Retina (tissue), 1 donor: ENCODE measurements at places on chromosomes 7 and 10.

- peak; percentile 60 for DNase-seq
Measured at GRCh38 chr10:125159932-125160855, at the start of gene CTBP2. TSS of gene CTBP2 (minus strand) at chr10:125160563.

DNA sequence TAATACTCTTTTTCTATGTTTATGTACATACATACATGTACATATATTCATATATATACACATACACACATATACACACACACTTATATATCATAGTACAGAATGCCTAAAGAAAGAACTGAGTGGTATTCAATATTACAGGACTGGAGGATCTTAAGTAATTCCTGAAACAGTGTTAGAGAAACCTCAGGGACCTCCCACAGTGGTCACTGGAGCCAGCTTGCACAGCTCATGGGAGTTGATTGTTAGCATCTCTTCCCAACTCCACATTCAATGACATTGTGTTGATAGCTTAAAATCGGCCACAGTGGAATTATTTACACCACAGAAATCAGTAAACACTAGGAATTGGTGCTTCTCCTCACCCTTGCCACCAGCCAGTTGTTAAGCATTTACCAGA, 6.0 kb downstream of the LRRC17 start:
- no peak for DNase-seq

GRCh38 chr7:151666886-151667285, 147.2 kb upstream of the RHEB start:
- no peak for DNase-seq

- no peak for DNase-seq
Measured at GRCh38 chr10:98959379-98959778, 276.3 kb downstream of the HPSE2 start.

GRCh38 chr7:7569615-7570014, 2.9 kb downstream of the MIOS start:
- DNase-seq, result no peak

DNA sequence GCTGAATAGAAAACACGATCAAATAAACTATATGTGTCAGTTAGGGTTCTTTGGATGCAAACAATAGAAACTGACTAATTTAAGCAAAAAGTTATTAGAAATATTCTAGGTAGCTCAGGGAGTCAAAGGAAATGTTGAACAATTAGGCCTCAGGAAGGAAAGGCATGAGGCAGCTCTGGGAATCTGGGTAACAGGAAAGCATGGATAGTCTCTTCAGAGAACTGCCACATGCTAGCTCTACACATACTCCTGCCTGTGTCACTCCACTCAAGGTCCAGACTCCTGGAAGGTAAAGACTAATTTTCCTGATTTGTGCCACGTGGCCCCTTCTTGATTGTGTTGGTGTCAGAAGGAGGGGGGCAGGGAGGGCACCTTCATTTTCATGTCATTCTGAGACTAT, 23.8 kb upstream of the PTTG1IP2 start:
- no peak for DNase-seq

DNA sequence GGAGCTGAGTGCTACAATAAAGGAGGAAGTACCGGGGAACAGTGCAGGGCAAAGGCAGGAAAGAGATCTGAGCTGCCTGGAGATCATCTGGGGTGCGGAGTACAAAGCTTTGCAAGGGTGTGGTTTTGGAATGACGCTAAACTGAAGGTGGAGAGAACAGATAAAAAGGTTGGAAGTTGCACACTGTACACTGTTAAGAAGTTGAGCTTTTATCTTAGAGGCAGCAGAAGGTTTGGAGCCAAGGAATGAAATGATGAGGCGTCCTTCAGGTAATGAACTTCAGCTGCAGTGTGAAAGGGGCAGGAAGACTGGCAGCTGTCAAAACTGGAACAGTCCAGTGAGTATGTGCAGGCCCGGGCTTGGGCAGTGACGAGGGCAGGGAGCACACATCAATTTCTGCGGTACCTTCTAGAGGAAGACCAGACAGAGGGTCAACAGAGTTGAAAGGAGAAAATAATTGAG, 7.2 kb upstream of the ANKRD61 start:
- no peak for DNase-seq

DNA sequence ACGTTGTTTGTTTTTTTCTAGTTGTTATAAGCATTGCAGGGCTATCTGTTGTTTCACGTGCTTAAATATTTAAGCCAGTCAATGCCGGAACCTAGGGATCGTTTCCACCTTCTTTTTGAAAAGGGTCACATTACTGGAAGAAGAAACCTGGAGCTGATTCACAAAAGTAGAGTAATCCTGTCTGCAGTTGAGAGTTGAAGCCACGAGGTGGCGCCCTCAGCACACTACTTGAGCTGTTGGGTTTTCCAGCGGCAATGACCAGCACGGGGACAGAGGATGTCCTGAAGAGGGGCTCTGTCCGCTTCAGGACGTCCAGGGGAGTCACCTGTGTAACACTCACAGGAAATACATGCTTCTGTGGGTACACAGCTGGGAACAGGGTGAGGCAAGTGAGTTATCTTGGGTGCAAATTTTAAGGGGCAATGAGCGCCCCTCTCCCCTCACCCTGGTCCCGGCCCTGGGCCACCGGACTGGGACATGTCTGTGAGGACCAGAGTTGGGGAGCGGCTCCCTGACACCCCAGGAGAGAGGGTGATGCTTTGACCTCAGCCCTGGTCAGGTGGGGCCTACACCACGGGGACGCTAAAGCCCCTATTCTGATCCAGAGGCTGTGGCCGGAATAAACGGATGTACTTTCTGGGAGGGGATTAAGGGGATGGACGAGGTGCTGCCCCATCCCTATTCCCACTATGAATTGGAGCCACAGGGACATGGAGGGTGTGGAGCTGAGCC, 26.3 kb upstream of the WDFY4 start:
- DNase-seq, result peak; percentile 80

DNA sequence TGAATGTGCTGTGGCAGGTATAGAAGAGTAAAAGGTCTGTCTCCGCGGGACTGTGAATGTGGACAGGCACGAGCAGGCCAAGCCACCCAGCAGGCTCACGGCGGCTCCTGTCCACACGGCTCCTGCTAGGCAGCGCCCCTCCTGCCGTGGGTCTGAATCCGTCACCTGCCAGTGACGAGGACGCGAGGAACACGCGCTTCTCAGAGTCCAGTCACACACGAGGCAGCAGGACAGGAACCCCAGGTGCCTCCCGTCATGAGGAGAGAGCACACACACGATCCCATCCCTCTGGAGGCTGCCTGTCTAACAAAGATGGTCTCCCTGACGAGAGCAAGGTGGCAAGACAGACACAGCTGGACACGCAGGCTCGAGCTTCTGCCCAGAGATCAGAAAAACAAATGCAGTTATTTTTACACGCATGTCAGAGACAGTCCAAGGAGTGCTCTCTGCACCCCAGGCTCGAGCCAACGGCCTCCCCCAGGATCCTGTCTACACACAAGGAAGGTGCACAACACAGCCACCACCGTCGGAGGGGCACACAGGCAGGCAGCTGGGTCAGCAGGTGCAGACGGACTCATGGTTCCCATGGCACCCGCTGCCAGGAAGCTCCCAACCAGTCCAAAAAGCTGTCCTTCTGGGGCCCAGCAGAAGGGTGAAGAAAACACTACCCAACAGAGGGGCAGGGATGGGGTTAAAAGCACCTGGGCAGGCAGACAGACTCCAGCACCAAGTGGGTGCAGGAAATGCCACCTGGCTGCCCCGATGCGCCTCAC, 103.2 kb downstream of the MAD1L1 start:
- no peak for DNase-seq

- DNase-seq, result no peak
Measured at GRCh38 chr10:61471491-61471890, 18.3 kb upstream of the TMEM26 start.

GRCh38 chr7:127404286-127405072, 12.0 kb upstream of the ZNF800 start:
- DNase-seq, result no peak

- DNase-seq, result no peak
Measured at GRCh38 chr10:131909014-131909808, 8.4 kb downstream of the PPP2R2D start.

DNA sequence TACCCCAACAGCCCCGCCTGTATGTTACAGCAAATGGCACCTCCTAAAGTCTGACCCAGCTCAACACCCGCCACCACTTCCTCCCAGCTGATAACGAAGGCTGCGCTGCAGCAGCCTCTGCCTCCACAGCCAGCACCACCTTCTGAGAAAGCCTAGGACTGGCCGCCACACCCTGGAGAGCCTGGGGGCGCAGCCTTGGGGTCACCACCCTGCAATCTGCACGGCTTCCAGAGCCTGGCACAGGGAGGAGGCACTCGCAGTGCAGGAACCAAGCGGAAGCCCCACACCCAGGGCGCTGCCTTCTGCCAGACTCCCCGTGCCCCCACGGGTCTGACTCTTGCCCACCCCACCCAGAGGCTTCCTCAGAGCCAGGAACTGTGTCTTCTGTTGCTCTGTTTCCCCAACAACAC, 112.5 kb downstream of the MAD1L1 start:
- DNase-seq, result no peak

GRCh38 chr7:149735181-149735602, 38.2 kb downstream of the ZNF467 start:
- no peak for DNase-seq

GRCh38 chr10:43292755-43293676, 26.2 kb upstream of the RASGEF1A start:
- peak; percentile 72 for DNase-seq

DNA sequence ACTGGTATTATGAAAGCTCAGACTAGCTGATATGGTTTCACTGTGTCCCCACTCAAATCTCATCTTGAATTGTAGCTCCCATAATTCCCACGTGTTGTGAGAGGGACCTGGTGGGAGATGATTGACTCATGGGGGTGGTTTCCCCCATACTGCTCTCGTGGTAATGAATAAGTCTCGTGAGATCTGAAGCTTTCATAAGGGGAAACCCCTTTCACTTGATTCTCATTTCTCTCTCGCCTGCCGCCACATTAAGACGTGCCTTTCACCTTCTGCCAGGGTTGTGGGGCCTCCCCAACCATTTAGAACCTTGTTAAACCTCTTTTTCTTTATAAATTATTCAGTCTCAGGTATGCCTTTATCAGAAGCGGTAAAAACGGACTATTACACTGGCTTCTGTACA, 40.3 kb downstream of the COL13A1 start:
- DNase-seq, result no peak

GRCh38 chr10:79349766-79350406, 2.6 kb downstream of the PPIF start:
- DNase-seq, result no peak

- no peak for DNase-seq
Measured at GRCh38 chr7:42673951-42674350, 237.9 kb downstream of the C7orf25 start.

DNA sequence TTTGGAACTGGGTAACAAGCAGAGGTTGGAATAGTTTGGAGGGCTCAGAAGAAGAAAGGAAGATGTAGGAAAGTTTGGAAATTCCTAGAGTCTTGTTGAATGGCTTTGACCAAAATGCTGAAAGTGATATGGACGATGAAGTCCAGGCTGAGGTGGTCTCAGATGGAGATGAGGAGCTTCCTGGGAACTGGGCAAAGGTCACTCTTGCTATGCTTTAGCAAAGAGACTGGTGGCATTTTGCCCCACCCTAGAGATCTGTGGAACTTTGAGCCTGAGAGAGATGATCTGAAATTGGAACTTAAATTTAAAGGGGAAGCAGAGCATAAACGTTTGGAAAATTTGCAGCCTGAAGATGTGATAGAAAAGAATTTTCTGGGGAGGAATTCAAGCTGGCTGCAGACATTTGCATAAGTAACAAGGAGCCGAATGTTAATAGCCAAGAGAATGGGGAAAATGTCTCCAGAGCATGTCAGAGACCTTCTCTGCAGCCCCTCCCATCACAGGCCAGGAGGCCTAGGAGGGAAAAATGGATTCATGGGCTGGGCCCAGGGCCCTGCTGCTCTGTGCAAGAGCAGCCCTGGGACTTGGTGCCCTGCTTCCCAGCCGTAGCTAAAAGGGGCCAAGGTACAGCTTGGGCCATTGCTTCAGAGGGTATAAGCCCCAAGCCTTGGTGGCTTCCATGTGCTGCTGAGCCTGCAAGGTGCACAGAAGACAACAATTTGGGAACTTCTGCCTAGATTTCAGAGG, 3.6 kb downstream of the PDSS1 start:
- DNase-seq, result no peak

GRCh38 chr10:20142311-20142710, 326.1 kb downstream of the PLXDC2 start:
- no peak for DNase-seq

- DNase-seq, result no peak
Measured at GRCh38 chr10:103479135-103479534, at the start of gene CALHM3. TSS of gene CALHM3 (minus strand) at chr10:103479240. CDS start at chr10:103479032, 208 bp downstream.

GRCh38 chr7:78780560-78780959, 672.9 kb downstream of the MAGI2 start:
- no peak for DNase-seq

- no peak for DNase-seq
Measured at GRCh38 chr10:88474884-88475844, 108.0 kb downstream of the RNLS start.

GRCh38 chr7:26685606-26686005, 178.8 kb downstream of the SKAP2 start:
- no peak for DNase-seq

DNA sequence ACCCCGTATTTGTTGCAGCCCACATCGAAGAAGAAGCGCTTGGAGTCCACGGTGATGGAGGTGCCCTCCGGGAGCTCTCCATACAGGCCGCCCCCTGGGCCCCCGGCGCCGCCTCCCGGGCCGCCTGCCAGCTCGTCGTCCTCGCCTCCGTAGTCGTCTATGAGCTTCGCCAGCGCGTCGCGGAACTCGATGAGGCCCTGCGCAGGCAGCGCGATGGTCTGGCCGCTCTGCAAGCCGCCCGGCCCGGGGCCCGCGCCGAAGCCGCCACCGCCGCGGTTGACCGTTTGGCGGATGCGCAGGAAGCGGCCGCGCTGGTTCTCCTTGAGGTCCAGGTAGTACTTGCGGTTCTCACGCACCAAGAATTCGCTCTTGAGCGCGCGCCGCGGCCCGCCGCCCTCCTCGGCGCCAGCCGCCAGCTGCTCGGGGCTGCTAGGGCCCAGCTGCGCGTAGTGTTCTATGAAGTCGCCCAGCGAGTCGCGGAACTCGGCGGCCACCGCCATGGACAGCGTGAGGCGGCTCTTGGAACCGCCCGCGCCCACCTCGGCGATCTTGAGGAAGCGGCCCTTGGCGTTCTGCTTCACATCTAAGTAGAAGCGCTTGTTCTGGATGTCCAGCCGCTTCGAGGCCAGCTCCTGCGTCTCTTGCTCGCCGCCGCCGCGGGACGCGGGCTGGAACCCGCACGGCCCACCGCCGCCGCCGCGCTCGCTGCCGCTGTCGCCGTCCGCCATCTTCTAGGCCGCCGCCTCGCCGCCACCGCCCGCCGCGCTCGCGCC, 523 bp downstream of the PURB start:
- DNase-seq, result peak; percentile 89

DNA sequence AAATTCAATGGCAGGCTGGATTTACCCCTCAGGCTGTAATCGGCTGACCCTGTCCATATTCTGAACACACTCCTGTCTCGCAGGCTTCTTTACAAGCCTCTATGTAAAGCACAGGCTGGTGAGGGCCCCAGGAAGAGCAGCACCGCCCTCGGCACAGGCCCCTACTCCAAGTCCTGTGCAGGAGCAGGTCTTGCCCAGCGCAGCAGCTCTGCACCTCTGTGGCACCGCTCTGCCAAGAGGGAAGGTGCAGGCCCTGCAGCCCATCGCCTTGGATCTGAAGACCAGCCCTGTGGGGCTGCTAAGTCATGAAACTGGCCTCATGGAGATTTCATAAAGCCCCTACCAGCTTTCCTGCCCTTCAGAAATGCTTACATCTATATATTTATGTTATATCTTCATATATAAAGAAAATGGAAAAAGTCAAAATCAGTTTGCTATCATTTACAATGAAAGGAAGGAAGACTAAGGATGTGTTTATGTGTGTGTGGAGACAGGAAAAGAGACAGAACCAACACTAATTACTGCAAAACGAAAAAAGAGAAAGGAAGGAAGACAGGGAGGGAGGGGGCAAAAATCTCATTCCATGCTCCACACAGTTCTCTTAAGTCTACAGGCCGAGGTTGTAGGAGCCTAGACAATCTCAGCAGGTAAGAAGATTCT, 9.6 kb downstream of the TMEM176B start:
- no peak for DNase-seq
